ENCODE measurements at places on chromosomes 5 and 9.

DNA sequence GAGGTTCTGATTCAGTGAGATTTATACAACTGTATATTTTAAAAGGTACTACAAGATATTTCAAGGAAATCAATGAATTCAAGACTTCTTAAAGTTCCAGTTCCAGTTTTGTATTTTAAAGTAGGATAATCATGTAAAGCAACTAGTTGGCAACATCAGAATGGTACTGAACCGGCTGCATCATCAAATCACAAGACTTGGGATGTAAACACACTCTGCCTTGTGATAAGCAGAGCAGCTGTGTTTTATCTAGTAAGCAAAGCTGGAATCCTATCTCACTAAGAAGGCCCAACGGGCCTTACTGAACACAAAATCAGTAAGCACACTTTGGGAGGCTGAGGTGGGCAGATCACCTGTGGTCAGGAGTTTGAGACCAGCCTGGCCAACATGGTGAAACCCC lies 327.2 kb upstream of the NREP start:
- DNase-seq: peak; percentile 40

DNA sequence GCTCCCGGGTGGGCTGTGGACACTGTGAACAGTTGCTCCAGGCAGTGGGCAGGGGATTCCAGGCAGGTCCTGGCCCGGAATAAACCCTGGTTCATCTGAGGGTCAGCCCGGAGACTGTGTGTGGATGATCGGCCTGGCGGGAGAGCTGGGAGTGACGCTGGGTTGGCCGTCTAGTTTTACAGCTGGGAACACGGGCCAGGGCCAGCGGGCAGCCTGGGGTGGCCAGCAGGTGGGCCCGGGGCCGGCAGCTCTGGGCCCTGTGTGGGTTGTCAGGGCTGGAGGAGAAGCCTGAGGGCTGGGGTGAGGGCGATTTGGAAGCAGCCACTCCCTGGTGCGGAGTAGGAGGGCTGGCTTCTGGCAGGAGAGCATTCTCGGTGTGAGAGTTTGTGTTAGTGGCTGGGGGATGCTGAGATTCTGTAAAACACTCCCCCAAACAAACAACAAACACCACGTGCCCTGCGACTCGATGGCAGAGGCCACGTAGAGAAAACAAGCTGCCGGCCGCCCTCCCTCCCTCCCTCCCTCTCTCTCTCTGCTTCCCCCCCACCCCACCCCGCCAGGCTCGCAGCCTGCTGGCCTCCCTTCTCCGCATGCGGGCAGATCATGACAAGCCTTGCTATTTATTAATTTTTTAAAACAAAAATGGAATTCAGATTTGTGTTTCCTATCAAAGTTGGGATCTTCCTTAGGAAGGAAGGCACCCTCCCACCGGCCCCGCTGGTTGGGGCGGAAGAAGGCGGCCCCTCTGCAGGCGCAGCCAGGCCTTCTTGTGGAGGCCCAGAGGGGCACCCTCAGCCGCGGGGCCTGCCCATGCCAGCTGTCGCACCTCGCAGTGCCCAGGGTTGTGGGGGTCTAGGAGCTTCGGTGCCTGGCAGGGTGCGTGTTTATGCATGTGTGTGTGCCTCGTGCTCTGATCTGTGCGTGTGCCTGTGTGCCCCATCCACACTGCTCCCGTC lies 49.5 kb downstream of the RXRA start:
- no peak for DNase-seq

DNA sequence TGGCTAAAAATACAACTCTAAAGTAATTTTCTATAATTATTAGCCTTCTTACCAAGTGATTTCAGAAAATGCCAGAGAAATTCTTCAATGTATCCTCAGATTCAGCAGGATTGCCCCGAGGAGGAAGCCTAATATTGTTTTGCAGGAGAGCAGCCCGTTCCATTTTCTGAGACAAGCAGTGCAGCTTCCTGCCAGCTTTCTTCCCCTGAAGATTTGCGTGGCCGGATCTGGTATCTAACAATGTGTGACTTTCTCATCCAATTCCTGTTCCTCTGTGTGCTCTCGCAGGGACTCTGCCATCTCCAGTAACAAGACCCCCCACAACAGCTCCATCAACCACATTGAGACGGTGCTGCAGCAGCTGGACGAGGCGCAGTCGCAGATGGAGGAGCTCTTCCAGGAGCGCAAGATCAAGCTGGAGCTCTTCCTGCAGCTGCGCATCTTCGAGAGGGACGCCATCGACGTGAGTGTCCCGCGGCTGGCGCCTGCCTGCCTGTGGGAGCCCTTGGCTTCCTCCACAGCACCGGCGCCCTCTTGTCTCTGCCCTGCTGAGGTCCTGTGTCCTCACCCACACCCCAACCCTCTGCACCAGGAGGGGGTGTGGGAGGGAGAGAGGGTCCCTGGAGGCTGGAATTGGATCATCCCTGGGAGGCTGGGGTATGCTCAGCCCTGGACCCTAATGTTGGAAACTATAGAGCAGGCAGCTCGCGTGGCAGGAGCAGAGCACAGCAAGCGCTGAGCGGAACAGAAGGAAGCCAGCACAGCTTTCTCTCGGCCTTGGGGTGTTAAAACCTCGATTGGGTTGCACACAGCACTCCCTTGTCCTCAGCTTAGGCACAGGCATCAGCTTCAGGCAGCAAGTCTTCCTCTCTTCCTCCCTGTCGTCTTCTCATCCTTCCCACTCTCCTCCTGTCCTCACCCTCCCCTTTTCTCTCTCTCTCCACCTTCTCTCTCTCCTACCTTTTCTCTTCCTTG lies 216.2 kb downstream of the TRIO start:
- DNase-seq: no peak

GRCh38 chr5:61687371-61687770 lies 355.3 kb downstream of the ZSWIM6 start:
- DNase-seq: no peak

- DNase-seq: peak; percentile 24
Measured at GRCh38 chr9:4973246-4973645, 11.8 kb upstream of the JAK2 start.

DNA sequence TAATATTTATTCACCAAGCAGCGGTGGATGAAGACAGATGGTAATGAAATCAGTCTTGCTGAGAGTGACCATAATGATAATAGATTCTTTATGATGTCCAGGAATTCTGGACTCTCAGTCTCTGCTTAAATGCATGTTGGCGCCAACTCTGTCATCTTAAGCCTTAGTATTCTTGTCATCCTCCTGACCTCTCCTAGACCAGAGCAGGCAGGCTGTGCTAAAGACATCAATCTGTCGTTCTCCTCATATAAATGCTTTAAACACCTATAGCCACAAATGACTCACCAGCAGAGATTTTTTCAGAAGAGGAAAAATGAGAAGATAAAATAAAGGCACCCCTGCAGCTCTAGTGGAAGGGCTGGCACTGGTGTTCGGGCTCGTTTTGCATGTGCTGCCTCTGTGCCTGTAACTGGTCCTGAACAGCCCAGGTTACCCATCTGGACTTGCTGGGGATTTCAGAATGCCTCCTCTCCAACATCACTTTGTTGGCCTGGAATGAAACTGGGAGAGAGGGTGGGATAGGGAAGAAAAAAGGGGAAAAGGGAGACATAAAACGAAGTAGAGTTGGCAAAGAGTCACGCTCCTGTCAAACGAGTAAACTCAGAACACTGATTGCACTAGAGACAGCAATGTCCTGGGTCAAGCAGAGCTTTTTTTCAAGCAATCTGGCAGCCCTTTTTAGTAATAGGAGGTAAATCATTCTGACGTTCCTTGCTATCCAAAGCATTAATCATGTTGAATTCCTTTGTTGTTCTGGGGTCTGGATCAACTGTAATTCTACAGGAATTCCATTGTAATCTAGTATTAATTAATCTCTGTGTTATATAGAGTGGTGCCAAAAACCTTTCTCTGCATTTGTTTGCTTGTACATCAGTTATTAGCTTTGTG lies 195.5 kb upstream of the CLINT1 start:
- no peak for DNase-seq

- no peak for DNase-seq
Measured at GRCh38 chr9:124347968-124348358, 67.3 kb downstream of the PSMB7 start.

GRCh38 chr5:33049298-33049697 lies 338.2 kb downstream of the NPR3 start:
- peak; percentile 47 for DNase-seq

DNA sequence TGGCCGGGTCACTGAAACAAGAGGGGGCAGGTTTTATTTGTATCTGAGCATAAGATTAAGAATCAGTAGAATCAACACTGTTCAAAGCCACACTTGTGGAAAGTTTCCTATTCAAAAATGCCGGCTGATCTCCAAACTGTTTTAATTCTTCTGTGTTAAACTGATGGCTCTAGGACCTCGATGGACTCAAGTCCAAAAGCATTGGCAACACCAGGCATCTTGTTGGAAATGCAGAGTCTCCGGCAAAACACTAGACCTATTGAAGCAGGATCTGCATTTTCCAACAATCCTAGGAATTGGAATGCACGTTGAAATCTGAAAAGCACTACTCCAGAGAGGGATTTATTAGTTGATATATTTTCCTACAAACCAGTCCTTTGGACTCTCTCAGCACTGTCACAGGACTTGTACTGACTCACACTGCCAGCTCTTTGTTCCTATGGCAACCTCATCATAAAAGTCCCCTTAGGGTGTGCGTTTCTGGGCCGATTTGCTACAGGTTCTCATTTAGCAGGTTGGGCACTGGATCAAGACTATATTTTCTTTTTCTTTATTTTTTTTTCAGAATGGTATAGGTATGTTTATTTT lies 48.1 kb upstream of the PCA3 start:
- DNase-seq: peak; percentile 18

- DNase-seq: no peak
Measured at GRCh38 chr5:32100230-32100629, 73.9 kb downstream of the GOLPH3 start.

- peak; percentile 12 for DNase-seq
Measured at GRCh38 chr9:116313638-116314037, 160.0 kb downstream of the PAPPA start.

DNA sequence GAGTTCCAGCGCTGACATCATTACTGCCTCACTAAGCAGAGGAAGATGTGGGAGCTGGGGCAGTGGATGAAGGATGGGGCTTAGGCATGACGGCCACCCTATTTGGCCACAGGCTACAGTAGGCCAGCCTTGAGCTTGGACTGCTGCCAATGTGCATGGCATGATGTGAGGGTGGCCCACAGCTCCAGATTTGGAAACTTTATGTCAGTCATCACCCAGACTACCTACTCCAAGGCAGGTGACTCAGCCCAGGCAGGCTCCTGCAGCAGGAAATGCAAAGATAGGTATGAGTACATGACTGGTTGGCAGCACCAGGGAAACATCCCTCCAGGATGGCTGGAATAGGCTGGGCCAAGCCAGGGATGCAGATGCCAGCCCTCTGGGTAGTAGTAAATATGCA lies 303.6 kb downstream of the SPOCK1 start:
- DNase-seq: no peak

DNA sequence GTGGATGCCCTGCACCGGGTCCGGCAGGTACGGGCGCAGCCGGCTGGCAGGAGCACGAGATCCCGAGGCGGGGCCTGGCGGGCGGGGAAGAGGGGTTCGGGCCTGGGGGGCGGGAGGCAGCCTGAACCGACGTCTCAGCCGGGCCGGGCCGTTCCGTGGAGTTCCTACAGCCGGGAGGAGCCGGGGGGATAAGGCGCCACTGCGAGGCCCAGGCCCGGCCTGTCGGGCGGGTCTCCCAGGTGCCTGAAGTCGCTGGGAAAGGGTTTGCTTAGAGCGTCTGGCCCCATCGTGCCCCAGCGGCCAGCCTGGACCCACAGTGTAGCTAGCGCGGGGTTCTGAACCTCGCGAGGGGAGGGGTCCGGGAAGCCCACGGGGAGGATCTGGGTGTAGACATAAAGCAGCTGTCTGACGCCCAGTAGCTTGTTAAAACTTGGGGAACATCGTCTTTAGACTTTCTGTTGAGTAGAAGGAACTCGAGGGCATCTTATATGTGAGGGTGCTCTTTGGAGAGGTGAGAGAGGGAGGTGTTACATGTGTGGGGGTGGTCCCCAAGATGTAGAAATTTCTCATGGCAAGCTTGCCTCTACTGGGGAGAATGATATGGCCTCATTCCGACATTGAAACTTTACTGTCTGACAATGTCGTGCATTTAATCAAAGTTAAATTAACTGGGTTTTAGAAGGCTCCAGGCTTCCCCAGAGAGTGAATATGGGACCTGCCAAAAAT lies 524 bp downstream of the FUBP3 start:
- no peak for DNase-seq

GRCh38 chr5:150750469-150750868 lies 8.3 kb downstream of the DCTN4 start:
- DNase-seq: peak; percentile 32

DNA sequence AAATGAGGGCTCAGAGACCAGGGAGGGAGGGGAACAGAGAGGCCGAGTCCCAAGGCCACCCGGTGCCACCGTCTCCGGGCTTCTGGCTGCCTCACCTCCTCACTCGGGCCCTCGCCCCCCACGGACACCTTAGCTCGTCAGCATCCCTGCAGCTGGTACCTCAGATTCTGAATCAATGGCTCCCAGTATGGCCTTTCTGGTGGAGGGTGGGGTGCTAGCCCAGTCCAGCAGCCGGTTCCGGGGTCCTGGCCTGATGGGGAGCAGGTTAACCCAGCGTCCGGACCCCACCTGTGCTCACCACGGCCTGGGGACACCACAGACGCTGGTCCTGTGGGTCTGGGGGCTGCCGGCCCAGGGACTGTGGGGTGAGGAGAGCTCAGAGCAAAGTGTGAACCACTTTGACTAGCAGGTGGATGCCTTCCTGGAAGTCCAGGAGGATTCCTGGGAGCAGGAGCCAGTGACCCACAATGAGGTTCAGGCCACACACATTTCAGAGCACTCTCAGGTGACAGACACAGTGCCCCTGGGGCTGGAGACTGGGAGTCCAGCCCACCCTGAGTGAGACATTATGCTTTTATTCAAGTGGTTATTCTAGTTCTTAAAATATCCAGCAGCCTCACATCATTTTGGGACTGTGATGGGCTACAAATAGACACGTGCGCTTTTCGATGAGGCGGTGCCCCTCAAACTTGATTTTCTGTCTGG lies 53.3 kb downstream of the AHRR start:
- no peak for DNase-seq

- DNase-seq: no peak
Measured at GRCh38 chr5:105581988-105582690, 2019.5 kb upstream of the NUDT12 start.
